Kidney epithelial cell (primary cell): ENCODE measurements at places on chromosomes 6 and 20. TPM values are rescaled to one million over a fixed set of nuclear protein-coding genes. Genes with fewer than 3 reads are reported as not detected.

C6orf15 gene
- total RNA-seq: 0.62 and 0.79 TPM in 2 replicates

GSTA3 gene
- total RNA-seq: not detected in 2 replicates

DOK5 gene
- total RNA-seq: 3.1 and 3.5 TPM in 2 replicates

CGA gene
- not detected in 2 replicates for total RNA-seq

SHLD1 gene
- 1.3 and 1.6 TPM in 2 replicates for total RNA-seq

IL17F gene
- total RNA-seq: not detected in 2 replicates

AVP gene
- not detected in 2 replicates for total RNA-seq

ANGPT4 gene
- not detected in 2 replicates for total RNA-seq

FAM209B gene
- total RNA-seq: 0.48 TPM in 1 of 2 replicates, not detected in the other

CYP39A1 gene
- total RNA-seq: 0.14 and 0.29 TPM in 2 replicates

DEF6 gene
- 3.2 and 3.6 TPM in 2 replicates for total RNA-seq

POU3F2 gene
- not detected in 2 replicates for total RNA-seq

APOM gene
- 1.3 and 1.8 TPM in 2 replicates for total RNA-seq

CTAGE9 gene
- not detected in 2 replicates for total RNA-seq

DDX27 gene
- total RNA-seq: 49.6 and 52.2 TPM in 2 replicates

PI16 gene
- total RNA-seq: not detected in 2 replicates

CCN2 gene
- 172 and 194 TPM in 2 replicates for total RNA-seq

DDX39B gene
- 290 and 412 TPM in 2 replicates for total RNA-seq

BTNL2 gene
- total RNA-seq: not detected in 2 replicates

CDSN gene
- not detected in 2 replicates for total RNA-seq

HTR1B gene
- 1.5 and 2.3 TPM in 2 replicates for total RNA-seq

SLC22A16 gene
- 0.71 TPM in 1 of 2 replicates, not detected in the other for total RNA-seq

OR12D3 gene
- not detected in 2 replicates for total RNA-seq

SDC4 gene
- 155 and 175 TPM in 2 replicates for total RNA-seq

MYL9 gene
- total RNA-seq: 58.5 and 83.2 TPM in 2 replicates

PPP1R18 gene
- total RNA-seq: 125 and 129 TPM in 2 replicates

SNAI1 gene
- total RNA-seq: 1.0 TPM in 1 of 2 replicates, not detected in the other

CENPB gene
- total RNA-seq: 66.2 and 73.3 TPM in 2 replicates

KCNQ5 gene
- total RNA-seq: 1.9 and 2.5 TPM in 2 replicates

VWA7 gene
- total RNA-seq: 1.5 and 3.1 TPM in 2 replicates

HLA-G gene
- 0.75 and 1.1 TPM in 2 replicates for total RNA-seq

RAB32 gene
- total RNA-seq: 131 and 146 TPM in 2 replicates

MYBL2 gene
- 4.1 and 7.1 TPM in 2 replicates for total RNA-seq

LRRC73 gene
- total RNA-seq: not detected in 2 replicates

FITM2 gene
- total RNA-seq: 5.3 and 5.5 TPM in 2 replicates

SLC22A23 gene
- total RNA-seq: 3.6 and 5.1 TPM in 2 replicates

EYA4 gene
- 0.58 and 1.8 TPM in 2 replicates for total RNA-seq

PTCRA gene
- total RNA-seq: not detected in 2 replicates

FARS2 gene
- total RNA-seq: 8.2 and 19.3 TPM in 2 replicates

C6orf141 gene
- total RNA-seq: 3.7 and 6.5 TPM in 2 replicates

SH3BGRL2 gene
- 31.1 and 31.6 TPM in 2 replicates for total RNA-seq

SMPDL3A gene
- 6.3 and 6.8 TPM in 2 replicates for total RNA-seq

MYB gene
- 0.62 and 1.7 TPM in 2 replicates for total RNA-seq

DOP1A gene
- total RNA-seq: 11.7 and 17.0 TPM in 2 replicates

DCDC2 gene
- 37.1 and 43.9 TPM in 2 replicates for total RNA-seq
